H54 (cell line): ENCODE measurements at places on chromosomes 7 and 10.
A peak's percentile ranks its signal among the peaks of the same experiment; 100 is the strongest.

GRCh38 chr10:20839141-20839540 is 58.0 kb downstream of the NEBL start:
- no peak for DNase-seq

DNA sequence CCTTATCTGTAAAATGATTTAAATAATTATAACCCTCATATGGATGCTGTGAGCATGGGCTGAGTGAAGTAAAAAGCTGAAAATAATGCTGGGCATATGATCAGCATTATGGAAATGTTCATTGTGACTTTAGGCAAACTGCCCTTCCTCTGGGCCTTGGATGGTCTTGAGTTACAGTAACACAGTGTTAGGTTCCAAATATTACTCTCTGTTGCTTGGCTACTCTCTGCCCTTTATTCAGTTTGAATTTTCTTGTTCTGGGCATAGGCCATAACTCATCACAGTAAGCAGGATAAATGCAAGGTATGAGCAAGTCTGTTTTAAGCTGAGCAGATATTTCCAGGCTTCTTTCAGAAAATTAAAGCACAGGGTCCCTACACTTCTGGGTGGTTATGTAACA is 868.0 kb downstream of the KCNMA1 start:
- DNase-seq: no peak

DNA sequence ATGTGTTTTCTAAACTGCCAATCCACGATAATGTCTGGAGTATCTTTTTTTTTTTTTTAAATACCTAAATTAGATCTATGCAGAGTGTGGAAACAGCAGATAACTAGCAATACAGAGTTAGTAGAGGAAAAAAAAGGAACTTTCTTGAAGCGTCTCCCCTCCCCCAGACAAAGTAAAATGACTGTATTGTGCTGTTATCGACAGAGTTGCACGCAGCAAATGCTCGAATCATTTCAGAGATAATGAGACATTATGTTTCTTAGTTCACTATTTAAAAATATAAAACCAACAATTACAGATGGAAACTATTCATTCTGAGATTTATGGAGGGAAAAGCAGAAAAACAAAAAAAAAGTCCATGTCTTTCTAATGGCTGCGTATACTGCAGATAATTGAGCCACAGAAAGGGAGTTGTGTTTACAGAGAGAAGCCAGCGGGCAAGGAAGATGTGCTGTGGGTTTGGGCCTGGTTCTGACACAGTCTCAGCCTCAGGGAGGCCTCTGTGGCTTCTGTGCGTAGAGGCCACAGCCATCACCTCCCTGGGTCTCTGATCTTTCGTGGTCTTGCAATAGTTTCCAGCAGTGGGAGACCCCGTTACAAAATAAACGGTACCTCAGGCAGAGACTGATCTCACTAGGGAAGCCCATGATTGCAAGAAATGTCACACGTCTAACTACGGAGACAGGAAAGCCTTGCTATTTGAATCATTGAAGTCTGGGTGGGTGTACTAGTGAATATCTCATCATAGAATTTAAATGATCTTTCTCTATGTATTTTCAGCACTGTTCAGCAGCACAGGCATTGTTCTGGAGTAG is 19.1 kb upstream of the KLF6 start:
- no peak for DNase-seq

DNA sequence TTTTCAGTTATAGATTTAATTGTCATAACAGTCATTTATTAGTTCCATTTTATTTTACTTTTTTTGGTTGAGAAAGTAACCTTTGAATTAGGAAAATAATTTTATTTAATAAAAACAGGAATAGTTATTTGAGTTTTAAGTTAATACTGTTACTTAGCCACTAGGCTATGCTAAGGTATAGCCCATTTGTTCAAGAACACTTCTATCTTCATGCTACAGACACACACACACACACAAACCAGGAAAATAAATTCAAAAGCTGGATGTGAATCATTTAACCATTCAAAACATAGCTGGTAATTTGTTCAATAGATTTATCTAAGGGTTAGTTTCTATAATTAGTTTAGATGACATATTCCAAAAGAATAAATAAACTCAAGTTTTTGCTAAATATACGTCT is 148.4 kb downstream of the RNF133 start:
- DNase-seq: no peak

DNA sequence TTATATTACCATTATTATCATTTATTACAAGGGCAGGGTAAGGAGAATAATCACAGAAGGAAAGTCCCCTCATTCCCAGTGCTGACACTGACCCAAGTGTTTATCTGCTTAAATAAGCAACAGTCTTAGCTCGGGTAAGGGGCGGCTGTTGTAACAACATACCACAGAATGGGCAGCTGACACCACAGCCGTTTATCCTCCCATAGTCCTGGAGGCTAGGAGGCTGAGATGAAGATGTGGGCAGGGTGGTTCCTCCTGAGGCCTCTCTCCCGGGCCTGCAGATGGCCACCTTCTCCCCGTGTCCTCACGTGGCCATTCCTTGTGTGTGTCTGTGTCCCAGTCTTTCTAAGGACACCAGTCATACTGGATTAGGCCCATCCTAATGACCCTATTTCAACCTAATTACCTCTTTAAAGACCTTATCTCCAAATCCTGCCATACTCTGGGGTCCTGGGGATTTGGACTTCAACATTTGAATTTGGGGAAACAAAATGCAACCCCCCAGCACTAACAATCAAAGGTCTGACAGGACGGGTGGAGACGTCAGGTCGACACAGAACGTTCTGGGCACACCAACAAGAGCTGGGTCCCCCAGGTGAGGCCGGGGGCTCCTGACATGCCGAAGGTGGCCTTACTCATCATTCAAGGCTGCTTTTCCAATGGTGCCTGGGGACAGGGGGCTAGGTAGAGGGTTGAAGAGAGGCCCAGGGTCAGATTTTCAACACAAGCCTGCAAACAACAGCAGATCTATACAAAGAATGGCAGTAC is 93.5 kb downstream of the TNS3 start:
- DNase-seq: no peak

GRCh38 chr7:91636728-91637127 is 243.8 kb downstream of the MTERF1 start:
- DNase-seq: no peak

DNA sequence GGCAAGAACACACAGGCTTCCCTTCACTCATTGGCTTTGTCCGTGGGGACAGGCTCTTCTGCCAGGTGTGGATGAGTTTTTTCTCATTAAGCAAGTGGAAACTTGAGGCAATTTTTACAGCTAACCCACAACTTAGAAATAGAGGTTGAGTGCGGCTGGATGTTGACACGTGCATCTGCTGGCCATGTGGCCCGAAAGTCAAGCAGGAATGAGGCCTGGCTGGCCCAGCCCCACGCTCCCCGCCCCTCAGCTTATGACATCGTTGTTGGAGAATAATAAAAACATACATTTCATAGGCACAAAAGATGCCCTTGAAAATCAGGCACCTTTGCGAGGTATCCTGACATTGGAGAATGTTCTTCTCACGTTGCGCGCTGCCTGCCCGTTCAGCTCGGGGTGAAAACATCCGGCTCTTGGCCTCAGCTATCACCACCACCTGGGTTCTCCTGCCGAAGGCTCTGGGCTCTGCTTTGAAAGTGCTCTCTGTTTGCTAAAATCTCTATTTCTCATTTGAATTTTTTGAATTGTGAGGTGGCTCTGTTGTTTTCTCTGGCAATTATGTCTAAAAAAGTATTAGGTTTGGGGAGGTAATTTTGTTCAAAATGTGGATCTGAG is 310.7 kb downstream of the WDR37 start:
- no peak for DNase-seq

- no peak for DNase-seq
Observed at GRCh38 chr10:88763441-88763840, 3.6 kb downstream of the LIPN start.

GRCh38 chr10:101778781-101779543 is 3.0 kb upstream of the FGF8 start:
- DNase-seq: no peak

GRCh38 chr7:7201578-7202374 is 19.4 kb downstream of the C1GALT1 start:
- no peak for DNase-seq

DNA sequence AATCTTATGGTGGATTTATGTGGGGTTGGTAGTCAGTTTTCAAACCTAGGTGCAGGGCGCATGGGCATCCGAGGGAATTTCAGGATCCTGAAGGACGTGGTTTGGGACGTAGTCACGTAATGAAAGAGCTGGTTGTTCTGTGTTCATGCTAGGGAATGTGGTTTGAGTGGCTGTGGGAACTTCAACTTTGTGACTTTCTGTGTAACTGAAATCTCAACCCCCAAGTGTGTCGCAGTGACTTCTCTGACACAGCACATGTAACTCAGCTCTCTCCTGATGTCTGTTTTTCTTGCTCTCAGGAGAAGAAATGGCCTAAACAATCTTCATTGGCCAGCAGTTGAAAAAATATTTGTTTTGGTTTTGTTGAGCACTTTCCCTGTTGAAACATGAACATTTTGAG is 199.0 kb downstream of the PTEN start:
- no peak for DNase-seq

- DNase-seq: no peak
Observed at GRCh38 chr7:106418526-106418925, 133.7 kb upstream of the NAMPT start.

- DNase-seq: no peak
Observed at GRCh38 chr10:28367929-28368484, 65.1 kb upstream of the MPP7 start.

DNA sequence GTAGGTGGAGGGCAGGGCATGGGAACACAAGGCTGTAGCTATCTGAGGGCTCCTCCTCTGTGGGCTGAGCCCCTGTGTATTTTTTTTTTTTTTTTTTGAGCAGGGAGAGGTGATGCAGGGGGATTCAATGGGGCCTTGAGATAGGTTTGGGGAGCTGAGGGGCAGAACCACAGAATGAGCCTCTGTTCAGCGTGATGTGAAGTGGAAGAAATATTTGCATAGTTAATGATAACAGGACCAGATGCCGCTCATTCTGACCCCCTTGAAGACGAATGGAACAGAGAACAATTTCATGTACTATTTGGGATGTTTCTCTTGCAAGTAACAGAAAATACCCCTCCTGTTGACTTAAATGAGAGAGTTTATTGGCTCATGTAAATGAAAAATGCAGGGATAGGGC is 69.7 kb upstream of the EMX2 start:
- DNase-seq: no peak

DNA sequence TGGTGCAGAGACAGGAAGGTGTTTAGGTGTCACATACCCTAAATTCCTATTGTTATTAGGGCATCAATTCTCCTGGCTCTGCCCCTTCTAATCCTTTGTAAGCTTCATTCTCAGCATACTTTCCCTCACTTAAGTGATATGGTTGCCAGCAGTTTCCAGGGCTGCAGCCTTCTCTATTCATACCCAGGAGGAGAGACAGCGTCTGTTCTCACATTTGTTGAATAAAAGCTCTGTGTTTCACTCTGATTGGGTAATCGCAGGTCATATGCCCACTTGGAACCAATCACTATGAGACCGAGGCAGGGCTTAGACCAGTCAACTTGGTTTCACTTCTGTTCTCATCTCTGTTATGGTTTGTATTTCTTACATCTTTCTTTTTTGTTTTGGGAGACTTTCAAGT is 109.6 kb upstream of the MTPN start:
- peak; percentile 68 for DNase-seq

DNA sequence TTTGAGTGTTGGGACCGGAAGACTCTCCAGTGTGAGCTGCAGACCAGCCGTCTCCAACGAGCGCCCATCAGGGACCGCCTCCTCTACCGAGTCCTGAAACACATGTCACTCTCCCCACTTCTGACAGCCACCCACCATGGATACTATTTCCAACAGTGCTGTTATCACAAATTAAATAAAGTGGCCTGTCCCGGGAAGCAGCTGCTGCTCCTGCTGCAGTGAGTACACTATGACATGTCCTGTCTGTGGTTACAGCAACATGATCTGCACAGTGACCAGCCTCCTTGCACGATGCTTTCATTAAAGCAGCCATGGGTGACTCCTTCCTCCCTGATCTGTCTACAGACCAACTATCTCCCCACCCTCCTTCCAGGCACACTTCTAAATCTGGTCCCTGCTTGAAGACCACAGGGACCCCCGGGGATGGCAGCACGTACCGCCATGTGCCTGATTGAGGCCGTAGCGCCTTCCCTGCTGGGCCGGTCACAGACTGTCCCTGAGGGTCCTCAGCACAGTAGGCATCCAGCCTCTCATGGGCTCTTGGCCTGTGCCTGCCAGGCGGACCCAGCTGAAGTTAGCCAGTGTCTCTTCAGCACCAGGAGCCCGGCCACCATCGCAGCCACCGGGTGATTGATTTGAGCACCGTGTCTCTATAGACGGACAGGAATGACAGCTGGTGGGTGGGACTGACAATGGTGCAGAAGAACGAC is 58.8 kb downstream of the TCERG1L start:
- DNase-seq: no peak

DNA sequence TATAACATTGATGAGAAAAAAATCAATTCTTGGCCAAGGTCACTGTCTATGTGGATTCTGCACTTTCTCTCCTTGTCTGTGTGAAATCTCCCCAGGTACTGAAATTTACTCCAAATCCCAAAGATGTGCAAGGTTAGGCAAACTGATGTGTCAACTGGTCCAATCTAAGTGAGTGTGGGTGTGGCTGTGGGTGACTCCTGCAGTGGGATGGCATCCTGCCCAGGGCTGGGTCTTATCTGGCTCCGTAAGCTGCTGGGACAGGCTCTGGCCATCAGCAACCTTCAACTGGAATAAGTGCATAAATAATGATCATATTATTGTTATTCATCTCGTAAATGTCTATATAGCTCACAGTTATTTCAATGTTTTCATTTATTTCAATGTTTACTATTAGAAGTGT is 79.3 kb downstream of the JCAD start:
- DNase-seq: no peak

DNA sequence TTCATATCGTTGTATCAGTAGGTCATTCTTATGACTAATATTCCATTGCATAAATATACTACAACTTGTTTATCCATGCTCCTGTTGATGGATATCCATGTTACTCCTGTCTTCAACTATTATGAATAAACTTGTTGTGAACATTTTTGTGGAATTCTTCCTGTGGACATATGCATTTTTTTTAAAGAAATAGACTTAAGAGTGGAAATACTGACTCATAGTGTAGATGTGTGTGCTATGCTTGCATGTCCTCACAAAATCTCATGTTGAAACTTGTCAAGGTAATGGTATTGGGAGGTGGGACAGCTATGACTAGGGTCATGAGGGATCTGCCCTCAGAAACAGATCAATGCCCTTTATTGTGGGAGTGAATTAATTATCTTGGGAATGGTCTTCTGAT is 240.5 kb upstream of the PRSS58 start:
- no peak for DNase-seq

DNA sequence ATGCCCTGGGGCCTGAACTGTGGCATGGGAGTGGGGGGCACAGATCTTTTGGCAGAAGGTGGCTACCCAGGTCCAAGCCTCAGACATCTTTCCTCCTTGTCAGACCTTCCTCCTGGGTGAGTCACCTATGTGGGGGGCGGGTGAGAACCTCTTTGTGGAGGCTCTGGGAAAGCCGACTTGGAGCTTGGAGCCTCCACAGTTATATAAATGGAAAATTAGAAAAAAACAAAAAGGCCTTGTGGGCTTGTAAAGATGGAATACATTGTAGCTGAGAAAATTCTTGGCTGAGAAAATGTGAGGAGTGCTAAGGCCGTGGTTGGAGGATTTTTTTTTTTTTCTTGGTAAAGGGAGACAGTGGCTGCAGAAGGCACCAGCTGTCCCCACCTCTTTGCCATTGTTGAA is 292.5 kb downstream of the CCDC3 start:
- DNase-seq: no peak

- no peak for DNase-seq
Observed at GRCh38 chr10:77291596-77292505, 345.8 kb downstream of the KCNMA1 start.
